ENCODE measurements at places on chromosomes 3 and 15.

GRCh38 chr3:109081746-109082510 lies 36.0 kb downstream of the MORC1 start:
- DNase-seq = peak; percentile 71

DNA sequence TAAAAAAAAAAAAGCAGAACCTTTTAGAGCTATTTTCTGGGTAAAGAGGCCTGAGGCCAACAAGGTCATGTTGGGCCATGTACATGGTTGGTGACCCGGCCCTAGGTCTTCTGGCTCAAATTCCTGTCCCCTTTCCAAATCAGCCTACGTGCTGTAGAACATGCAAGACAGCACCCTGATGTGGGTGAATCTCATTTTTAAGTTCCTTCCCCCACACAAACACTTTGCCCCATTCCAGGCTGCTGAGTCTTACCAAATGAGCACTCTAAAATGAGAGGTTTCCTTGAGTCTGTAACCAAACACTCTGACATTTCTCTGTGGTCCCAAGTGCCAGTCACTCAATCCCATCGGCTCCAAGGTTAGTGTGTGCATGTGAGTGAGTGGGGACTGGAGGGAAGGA lies 9.4 kb downstream of the BCL6 start:
- no peak for DNase-seq

DNA sequence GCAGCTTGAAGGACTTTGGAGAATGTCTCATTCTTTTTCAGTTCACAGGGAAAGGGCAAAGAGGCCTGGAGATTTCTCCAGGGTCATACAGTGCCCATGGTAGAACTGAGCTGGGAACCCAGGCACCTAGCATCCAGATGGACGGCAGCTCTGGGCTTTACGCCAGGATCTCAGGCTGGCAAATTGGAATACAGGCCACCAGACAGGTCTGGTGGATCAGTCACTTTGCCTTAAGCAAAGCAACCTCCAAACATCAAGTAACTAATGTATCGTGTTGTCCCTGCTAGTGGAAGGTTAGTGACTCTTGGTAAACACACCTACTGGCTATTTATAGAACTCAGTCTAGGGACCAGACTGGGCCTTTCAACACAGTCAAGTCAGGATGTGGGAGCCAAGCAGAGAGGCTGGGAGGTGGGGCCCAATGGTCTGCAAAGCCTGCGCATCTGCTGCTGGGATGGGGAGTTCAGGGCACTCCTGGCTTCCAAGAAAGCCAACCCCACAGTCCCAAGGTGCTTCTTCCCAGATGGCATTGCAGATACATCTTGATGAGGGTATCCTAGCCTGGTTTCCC lies 30.2 kb downstream of the RPLP1 start:
- no peak for DNase-seq

DNA sequence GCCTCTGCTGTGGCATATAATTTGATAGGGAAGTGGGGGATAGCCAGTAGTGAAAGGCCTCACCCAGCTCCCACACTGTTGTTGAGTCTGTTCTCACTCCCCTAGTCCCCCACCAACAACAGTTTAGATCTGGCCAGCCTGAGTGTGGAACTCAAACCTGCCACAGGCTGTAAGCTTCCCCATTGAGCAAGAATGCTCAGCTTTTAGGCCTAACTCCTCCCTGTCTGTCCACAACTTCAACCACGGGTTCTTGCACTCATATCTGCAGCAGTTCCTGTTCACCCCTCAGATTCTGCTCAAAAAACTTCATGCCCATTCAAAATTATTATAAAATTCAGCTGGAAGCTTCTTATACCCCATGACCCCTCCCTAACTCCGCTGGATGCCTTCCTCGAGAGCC lies 975.1 kb downstream of the NSUN3 start:
- DNase-seq = no peak

- DNase-seq = no peak
These were observed 183.5 kb upstream of the EOMES start for GRCh38 chr3:27905625-27906024.

DNA sequence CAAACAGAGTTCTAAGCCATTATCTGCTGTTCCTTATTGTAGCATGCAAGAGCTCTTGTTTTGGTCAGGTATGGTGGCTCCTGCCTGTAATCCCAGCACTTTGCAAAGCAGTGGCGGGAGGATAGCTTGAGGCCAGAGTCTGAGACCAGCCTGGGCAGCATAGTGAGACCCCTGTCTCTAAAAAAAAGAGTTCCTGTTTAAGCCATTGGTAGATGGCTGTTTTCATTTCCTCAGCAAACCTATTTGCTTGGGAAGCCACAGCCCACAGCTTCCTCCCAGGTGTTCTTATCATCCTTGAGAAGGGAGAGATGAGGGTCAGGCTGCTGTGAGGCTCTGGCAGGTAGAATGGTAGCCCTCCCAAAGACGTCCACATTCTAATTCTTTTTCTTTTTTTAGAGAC lies 24.4 kb upstream of the FAM81A start:
- no peak for DNase-seq
